Stimulated activated CD8-positive, alpha-beta memory T cell treated with anti-CD3 and anti-CD28 coated beads, Interleukin-4, amount 100 ng/mL, for 4 hours (primary cell): ENCODE measurements at places on chromosomes 1 and 21.

DNA sequence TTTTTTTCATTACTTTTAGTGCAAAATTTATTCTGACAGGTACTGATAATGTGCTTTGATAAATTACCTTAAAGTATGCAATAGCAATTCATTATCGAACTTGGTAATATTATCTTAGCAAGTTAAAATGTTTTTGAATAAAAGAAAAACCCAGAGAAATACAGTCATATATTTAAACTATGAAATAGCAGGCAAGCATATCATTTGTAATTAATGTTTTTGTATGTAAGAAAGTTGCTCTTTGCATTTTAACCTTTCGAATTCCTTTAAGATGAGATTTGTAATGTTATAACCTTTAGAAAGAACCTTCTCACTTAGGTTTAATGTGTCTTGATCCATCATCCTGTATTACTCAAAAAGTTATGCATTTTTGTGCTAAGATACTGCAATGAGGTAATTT is 585.6 kb downstream of the PTBP2 start:
- no peak for DNase-seq

GRCh38 chr1:220011620-220012019 is 34.7 kb downstream of the EPRS1 start:
- no peak for DNase-seq

- no peak for DNase-seq
These were observed 88.1 kb downstream of the COP1 start for GRCh38 chr1:176118985-176119384.

- DNase-seq = no peak
These were observed 124.8 kb downstream of the ESRRG start for GRCh38 chr1:216598448-216598847.

DNA sequence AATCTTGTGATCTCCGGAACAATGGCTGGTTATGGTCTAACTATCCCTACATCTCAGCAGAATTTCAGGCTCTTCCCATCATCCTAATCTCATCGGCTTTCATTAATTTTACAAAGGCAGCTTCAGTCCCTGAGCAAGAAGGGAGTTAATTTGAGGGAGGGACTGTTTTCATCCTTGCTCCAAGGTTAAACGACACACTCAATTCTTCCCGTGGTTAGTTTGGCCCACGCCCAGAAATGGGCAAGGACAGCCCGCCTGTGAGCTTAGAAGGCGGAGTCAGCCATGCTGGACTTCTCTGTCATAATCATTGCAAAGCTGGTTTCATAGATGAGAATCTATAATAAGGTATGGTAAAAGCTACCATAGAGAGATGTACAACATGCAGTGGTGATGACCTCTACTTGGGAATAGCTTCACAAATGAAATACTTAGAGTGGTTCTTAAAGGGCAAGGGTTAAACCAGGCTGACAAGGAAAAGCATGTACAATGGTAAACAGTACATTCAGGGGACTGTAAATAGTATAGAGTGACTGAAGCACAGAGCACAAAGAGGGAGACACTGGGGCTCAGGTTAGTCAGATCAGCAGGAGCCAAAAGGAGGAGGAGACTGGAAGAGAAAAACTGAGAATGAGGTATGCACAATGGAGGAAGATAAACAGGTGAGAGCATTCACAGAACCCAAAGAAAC is 108.8 kb downstream of the SMYD3 start:
- no peak for DNase-seq

GRCh38 chr1:198638441-198638840 is 399 bp upstream of the PTPRC start:
- no peak for DNase-seq

GRCh38 chr1:208598021-208598420 is 353.8 kb upstream of the PLXNA2 start:
- no peak for DNase-seq

DNA sequence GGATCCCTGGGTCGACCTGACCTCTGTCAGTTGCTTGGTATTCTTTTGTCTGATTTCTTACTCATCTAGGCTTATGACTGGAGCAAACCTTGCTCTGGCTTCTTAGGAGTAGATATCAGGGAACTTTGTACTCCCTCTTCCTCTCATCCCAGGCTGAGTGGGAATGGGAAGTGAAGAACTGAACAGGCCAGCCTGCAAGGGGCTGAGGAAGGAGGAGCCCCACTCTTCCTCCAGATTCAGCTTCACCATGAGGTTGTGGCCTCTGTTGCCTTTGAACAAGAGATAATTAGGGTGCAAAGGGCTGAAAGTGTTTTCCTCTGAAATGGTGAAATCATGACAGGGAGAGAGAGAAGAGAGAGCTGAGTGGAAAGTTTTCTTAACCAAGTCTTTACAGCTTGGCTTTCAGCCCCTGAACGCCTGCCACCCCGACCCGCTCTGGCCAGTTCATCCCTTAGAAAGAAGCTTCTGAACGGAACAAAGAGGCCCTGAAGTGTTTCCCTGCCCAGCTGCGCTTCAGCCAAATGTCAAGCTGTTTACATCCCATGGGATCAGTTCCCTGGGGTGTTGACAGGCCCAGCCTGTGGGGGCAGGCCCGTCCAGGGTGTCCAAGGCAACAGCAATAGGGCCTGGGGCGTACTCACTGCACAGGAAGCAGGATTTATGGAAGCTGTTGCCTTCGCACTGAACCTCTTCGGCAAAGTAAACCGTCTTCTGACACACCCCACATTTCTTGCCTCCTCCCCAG is 11.2 kb downstream of the CSRP1 start:
- DNase-seq = no peak

- no peak for DNase-seq
These were observed 81.1 kb upstream of the PGBD5 start for GRCh38 chr1:230507236-230507635.

DNA sequence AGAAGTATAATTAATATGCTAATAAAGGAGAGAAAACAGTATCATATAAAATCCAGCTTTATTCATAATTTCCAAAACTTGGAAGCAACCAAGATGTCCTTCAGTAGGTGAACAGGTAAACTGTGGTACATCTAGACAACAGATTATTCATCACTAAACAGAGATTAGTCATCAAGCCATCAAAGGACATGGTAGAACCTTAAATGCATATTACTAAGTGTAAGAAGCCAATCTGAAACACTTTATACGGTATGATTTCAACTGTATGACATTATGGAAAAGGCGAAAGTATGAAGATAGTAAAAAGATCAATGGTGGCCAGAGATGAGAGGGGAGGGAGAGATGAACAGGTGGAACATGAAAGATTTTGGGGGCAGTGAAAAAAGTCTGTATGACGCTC is 541.7 kb downstream of the SMYD3 start:
- DNase-seq = no peak

GRCh38 chr21:29771491-29772066 is 168.2 kb downstream of the GRIK1 start:
- no peak for DNase-seq
